ENCODE measurements at places on chromosomes 12 and 14. TPM values are rescaled to one million over a fixed set of nuclear protein-coding genes. Genes with fewer than 3 reads are reported as not detected.

PLBD1 gene
- total RNA-seq: 1.5 TPM

PLD4 gene
- total RNA-seq: 0.33 TPM

DPPA3 gene
- not detected for total RNA-seq

HRK gene
- 8.9 TPM for total RNA-seq

STYK1 gene
- total RNA-seq: 0.33 TPM

ERC1 gene
- total RNA-seq: 37.9 TPM

SOCS4 gene
- total RNA-seq: 17.0 TPM

SIX4 gene
- under 0.01 TPM for total RNA-seq

LTBP2 gene
- total RNA-seq: 0.69 TPM
